ENCODE measurements at places on chromosomes 5 and 9.

DNA sequence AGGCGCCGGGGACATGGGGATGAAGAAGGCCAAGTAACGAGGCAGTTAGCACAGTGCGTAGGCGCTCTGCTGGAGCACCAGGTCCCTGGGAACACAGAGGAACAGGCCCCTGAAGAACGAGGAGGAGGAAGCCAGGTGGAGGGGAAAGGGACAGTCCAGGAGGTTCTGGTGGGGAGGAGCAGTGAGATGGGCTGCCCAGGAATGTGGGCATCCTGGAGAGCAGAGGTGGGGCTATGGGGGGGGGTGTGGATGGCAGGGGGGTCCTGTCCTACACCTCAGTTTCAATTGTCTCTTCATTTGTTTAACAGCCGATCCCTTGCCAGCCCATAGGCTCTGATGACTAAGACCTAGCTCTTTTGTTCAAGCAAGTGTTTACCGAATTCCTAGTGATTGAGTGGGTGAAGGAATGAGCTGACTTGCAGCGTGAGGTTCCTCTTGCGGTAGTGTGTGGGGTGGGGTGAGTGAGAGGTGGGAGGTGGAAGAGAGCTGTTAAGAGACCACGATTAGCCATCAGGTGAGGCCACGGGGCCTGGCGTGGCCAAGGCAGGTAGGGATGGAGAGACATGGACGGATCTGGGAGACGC lies 8.4 kb upstream of the PHYHD1 start:
- no peak for DNase-seq

DNA sequence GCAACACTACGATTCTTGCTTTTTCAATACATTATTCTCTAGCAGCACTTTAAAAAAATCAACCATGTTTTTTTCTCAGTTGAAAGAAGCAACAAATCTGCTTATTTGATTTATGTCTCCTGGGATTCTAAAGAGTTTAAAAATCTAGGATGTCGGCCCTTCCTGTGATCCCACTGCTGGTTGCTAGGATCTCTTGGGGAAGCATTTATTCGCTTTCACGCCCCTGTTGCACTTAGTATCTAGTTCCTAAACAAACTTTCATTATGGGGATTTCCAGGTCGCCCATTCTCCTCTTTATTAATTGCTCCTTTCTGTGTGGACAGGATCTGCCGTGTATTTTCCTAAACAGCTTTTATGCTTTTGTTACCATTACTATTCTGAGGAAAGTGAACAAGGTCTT lies 313.5 kb downstream of the AGTPBP1 start:
- DNase-seq = no peak

- DNase-seq = no peak
Observed at GRCh38 chr9:127388037-127388855, 8.7 kb upstream of the SLC2A8 start.

DNA sequence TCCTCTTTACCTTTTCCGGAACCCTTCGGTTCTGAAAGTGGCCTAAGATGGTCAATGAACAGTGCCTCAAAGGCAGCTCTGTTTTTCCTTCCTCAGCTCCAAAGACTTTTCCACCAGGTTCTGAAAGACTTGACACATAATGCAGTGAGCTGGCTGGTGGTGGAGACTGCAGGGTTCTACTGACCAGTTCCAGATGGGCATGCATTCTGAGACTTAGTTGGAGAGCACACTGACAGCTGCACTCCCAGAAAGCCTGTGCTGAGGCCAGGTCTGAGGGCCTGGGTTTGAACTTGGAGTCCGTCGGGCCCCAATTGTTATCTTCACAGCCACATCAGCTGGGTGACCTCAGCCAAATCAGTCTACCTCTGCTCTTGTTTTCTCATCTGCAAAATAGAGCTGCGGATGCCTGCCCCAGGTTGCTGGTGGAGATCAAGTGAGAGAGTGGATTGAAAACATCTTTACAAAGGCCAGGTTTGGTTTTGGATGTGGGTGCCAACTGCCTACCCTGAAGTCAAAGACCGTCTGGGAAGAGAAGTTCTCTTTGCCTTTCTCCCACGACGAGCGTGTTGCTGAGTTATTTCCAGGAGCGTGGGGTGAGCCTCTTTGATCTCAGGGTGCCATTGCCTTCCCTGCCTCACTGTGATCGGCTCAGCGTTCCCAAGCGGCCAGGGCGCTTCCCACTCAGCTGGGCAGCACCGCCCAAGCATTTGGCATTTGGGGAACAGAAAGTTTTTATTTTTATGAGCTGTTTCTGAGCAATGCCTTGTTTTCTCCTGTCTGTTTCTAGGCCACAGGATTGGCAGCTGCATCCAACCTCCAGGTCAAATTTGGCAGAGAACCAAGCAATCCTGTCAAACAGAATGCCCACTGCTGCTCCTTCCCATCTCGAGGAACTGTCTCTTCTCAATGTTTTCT lies 54.9 kb downstream of the RAD23B start:
- no peak for DNase-seq

DNA sequence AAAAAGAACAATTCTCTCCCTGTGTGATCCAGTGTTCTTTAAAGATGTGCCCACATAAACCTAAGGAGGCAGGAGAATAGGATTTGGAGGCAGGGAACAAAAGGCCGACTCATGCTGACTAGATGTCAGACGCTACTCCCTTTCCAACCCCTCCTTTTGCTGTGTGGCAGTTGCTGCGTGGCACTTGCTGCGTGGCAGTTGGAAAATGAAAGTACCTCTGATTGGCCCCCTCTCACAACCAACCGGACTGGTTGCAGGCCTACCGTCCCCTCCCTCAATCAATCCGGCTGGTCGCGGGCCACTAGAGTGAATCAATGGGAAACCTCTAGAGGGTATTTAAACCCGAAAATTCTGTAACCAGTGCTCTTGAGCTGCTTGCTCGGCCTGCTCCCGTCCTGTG lies 551.0 kb downstream of the KIF4B start:
- no peak for DNase-seq

GRCh38 chr5:57696389-57696769 lies 213.8 kb upstream of the ACTBL2 start:
- DNase-seq = no peak

GRCh38 chr5:87311405-87312279 lies 44.0 kb downstream of the RASA1 start:
- no peak for DNase-seq

Measured in activated B cell treated with CpG ODN at 0.5 μM for 24 hours (primary cell).